NCI-H1930 (cell line): ENCODE measurements at places on chromosomes 6 and 20.

- no peak for DNase-seq
Observed at GRCh38 chr6:2147766-2148448, 97.5 kb downstream of the GMDS start.

DNA sequence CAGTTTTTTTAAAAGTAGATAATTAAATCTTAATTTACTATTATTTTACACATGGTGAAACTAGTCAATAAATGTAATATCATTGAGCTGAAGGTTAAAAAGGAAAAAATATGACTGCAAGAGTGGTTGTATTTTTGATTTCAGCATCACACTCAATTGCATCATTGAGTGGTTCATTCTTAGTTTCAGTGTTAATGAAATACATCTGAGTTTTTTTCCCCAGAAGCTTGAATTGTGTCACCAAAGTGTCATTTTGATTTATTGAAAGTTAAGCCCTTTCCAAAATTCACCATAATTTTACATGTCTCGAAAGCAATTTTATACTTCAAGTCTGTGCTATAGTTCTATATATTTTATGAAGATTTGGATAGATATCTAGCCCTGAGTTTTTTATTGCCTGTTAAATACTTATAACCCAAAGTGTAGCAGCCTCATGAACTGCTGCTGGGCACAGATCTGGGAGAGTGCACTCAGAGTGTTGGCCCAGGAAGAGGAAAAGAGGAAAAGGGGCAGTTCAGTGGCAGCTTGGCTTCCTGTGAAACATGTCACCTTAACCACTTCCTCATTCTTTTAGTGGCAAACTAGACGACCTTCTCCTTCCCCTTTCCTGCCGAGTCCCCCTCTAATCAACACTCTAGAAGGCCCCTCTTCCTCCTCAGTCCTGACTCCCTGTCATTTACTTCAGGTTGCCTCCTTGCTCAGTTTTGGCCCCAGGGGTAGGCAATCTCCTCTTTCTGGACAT is 140.7 kb downstream of the ESR1 start:
- no peak for DNase-seq

DNA sequence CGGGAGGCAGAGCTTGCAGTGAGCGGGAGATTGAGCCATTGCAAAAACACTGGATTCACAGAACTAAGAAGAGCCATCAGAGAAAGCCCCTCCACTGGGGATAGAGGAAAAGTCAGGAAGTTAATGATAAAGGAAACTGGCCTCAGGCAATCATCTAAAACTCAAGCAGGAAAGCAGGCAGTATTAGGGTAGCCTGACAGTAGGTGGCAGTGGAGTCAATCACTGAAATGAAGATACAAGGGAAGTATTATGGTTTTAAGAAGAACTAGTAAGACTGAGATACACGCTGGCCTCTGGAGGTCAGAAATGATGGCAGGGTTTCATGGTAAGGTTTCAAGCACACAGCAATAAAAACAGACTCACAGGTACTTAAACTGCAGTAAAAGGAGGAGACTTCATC is 578.3 kb downstream of the HACE1 start:
- no peak for DNase-seq

GRCh38 chr6:107982486-107982885 is 24.5 kb upstream of the SEC63 start:
- no peak for DNase-seq

DNA sequence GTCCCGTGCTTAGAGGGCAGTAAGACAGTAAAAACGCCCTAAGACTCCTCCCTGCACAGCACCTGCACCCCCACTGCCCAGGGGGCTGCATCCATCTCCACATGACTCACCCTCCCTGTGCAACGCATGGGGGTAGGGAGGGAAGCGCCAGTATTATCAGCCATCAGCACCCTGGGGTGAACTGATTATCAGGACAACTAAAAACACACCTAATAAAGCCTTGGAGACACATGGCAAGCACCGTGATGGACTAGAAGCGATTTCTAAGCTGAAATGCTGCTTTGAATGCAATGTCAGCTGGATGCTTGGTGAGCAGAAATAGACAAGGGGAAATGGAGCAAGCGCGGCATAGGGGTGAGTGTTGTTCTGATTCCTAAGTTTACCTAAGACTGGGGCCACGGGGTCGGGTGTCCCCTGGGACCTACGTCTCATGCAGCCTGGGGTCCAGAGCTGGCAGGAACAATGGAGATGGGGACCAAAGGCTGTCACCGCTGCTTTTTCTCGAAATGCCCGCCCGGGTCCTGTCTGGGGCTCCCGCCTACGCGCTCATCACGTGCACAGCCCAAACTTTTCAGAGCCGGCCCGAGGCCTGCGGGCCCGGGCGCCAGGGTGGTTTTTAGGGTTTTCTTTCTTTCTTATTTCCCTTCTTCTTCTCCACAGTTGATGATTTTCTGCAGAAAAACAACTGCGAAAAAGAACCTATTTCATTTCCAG is 702 bp upstream of the TNFAIP3 start:
- no peak for DNase-seq

DNA sequence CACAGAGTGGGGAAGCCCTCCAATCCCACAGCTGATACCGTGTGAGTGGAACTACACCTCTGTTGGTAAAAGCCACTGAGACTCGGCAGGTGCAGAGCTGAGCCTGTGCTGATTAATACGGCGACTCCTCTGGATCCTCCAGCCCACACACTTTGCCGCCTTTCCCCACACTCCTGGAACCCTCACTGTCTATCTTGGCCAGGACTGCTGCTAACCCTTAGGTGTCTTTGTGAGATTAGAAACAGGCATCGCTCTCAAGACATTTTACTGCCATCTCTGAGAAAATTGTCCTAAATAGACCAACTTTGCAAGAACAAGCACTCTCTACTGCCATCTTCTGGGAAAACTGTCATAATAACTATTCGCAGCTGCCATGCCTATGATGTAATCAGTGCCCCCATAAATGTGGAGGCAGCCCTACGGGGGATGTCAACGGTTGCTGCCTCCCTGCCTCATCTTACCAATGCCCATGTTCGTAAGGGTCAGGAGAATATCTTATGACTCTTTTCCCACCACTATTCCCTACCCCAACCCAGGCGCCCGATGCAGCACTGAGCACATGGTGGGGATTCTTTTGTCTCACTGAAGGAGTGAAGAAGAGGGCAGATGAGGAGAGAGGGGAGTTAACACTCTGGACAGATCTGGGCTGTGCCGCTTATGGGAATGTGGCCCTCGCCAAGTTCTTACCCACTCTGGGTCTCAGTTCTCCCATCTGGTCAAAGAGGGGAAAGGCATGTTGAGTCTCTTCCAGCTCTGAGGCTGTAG is 26.1 kb upstream of the KCNB1 start:
- DNase-seq = peak; percentile 36

DNA sequence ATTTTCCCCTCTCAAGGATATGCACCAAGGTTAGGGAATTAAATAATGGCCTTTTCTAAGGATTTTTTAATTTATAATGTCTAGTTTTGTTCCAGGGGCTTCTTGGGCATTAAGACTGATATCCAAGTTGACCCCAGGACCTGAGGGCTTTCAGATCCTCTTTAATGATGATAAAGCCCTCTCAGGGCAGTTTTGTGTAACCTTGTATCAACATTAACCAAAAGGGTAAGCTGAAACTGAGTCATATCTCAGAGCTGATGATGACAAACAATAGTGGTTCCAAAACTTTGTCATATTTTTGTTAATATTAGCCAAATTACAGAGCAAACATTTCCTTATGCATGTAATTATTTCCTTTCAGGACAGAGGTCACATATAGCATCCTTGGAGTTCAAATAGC is 309.4 kb upstream of the MAN1A1 start:
- DNase-seq = no peak

DNA sequence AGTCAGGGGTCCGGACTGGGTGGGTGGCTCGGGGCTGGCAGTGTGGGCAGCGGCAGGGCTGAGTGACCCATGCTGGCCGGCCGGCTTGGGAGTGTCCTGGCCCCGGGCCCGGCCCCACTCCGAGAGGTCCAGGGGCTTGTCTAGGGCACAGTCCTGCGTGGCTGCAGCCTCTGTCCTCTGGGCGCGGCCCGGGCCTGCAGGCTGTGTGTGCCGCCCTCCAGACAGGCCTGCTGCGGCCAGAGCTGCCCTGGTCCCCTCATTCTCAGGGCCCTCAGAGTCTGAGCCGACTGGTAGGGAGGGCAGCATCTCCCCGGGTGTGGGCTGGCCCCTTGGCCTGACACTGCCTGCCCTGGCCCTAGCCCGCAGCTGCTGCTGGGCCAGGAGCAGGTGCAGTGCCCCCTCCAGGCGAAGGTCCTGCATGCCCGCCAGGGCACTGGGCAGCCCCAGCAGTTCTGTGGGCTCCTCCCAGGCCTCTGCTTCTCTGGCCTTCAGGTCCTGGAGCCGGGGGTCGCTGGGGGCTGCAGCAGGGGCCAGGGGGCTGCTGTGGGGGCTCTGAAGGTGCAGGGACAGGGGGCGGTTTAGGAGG is 6.9 kb upstream of the CABLES2 start:
- DNase-seq = no peak

- DNase-seq = no peak
Observed at GRCh38 chr6:24536466-24536865, 41.7 kb downstream of the ALDH5A1 start.

GRCh38 chr6:64160486-64160885 is 524.9 kb downstream of the PHF3 start:
- no peak for DNase-seq

- DNase-seq = no peak
Observed at GRCh38 chr6:90294989-90295853, 1.4 kb downstream of the BACH2 start.

DNA sequence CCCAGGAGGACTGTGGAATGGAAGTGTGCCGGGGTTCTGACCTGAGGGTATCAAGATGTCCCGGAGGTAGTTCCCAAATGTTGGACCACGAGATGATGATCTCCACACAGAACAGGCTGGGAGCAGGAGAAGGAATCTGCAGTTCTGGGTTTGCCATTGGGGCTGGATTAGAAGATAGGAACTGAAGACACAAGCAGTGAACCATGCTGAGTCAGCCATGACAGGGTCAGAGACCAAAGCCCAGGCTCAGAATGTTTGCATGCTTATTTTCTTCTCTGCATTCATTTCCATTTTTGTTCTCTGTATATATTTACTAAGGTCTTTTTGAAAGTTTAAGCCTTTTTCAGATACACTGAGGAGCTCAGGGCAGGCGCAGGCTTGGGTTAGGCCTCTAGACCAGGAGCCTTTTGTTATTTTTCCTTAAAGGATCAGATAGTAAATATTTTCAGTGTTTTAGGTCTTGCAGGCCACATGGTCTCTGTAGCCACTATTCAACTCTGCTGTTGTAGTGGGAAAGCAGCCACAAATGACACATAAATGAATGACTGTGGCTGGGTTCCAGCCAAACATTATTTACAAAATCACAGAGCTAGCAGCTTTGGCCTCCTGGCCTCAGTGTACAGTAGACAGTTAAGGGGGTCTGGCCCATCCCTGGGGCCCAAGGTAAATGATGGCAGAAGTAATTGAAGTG is 28.5 kb downstream of the SLC35D3 start:
- no peak for DNase-seq
